ENCODE measurements at places on chromosomes 1 and 21.

GRCh38 chr1:154499446-154499845 is 2.6 kb upstream of the TDRD10 start:
- DNase-seq, result no peak

- DNase-seq, result no peak
These were observed 107.2 kb upstream of the WNT4 start for GRCh38 chr1:22249928-22250680.

- no peak for DNase-seq
These were observed 66.0 kb downstream of the CTH start for GRCh38 chr1:70477090-70477489.

- DNase-seq, result no peak
These were observed 134.0 kb downstream of the HIVEP3 start for GRCh38 chr1:41784531-41785274.

GRCh38 chr1:155504207-155504606 is 58.4 kb downstream of the ASH1L start:
- no peak for DNase-seq

DNA sequence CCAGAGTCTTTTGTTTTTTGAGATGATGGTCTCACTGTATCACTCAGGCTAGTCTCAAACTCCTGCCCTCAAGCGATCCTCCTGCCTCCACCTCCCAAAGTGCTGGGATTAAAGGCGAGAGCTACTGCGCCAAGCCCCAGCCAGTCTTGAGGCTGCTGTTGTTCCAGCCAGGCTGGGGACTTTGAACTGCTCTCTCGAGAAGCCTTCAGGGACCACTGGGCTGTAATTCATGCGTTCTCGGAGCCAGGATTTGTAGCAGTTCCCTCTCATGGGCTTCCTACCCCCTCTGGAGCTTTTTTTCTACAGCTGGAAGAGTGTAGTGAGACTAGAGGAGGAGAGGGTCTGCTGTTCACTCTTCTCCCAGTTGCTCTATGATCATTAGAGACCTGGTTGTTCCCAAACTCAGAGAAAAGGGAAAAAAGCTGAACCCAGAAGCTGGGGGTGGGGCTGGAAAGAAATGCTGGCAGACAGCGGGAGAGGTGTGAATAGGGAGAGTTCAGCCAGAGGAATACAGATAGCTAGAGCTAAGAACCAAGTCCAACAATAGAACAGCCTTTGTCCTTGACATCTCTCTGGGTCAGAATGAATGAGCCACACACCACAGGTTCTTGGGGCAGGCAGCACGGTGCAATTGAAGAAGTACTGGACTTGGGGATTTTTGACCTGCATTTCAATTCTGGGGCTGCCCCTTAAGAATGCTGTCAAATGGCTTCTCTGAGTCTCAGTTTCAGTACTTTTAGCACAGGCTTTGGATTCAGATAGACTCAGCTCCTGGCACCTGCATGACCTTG is 13.2 kb upstream of the SLC41A1 start:
- DNase-seq, result no peak

- DNase-seq, result no peak
These were observed 41.1 kb downstream of the PRKAA2 start for GRCh38 chr1:56686169-56686568.

GRCh38 chr1:18917071-18917799 is 14.9 kb upstream of the ALDH4A1 start:
- no peak for DNase-seq

DNA sequence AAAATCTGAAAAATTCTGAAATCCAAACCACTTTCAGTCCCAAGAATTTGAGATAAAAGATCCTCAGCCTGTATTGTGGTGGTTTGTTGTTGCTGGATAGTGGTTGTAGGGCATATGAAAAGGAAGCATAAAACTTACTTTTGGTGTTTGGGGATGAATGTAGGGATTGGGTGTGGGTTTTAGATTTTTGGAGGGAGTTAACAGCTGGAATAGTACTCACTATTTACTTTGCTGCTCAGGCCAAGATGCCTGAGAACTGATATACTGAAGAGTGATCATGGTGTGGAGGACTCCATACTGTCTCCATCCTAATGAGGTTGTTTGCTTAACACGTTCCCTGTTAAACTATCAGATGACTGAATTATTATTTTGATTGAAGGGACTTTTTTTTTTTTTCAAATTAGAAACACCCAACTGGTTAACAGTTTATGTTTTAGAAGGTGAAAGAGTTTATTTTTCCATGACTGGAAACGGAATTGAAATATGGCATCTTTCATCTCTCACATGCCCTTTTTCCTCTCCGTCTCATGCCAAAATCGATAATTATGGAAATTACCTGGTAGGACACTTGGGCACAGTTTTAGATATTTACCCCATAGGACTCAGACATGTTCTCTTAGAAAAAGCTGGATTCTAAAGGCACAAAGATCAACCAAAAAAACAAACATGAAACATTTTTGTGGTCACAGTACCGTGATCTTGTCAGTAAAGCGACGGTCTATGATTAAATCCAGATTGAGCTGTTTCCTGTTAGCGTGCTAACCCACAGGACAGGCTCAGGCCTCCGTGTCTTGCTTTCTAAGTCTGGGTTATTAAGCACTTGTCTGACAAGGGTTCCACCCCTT is 37.3 kb downstream of the RGL1 start:
- DNase-seq, result no peak

All from stimulated activated CD4-positive, alpha-beta T cell treated with anti-CD3 and anti-CD28 coated beads, Interleukin-4, amount 100 ng/mL, for 1 hour (primary cell).